ENCODE measurements at places on chromosomes 3 and 15.

GRCh38 chr3:193879099-193879863, 256.7 kb upstream of the HES1 start:
- no peak for DNase-seq

DNA sequence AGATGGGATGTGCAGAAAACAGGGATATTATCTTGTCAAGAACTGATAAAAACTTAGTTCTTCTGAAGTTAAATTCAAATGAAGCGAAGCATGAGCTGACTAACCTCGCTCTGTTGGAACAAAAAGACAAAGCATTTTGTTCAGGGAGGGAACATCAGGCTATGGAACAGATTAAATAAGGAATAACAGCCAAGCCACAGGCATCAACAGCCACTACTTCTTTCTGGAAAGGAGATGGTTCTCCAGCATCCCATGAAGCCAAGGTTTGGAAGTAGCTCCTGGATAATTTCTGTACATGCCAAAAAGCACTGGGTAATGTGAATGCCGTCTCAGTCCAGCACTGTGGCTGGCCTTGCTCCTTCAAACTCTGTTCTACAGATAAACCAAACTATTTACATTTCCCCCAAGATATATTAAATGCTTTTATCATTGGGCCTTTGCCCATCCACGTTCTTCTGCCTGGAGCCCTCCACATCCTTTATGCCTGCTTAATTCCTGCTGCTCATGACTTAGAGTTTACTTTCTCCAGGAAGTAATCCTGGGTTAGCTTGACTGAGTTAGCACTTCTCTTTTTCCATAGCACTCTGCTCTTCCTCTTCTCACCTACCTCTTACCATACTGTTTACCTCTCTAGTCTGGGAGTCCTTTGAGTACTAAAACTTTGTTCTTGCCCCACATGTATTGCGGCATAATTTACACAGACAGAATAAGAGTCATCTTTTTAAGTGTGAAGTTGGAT, 232.0 kb downstream of the CLSTN2 start:
- DNase-seq: no peak

- DNase-seq: no peak
Measured at GRCh38 chr3:75300606-75301005, 363.5 kb upstream of the FRG2C start.

DNA sequence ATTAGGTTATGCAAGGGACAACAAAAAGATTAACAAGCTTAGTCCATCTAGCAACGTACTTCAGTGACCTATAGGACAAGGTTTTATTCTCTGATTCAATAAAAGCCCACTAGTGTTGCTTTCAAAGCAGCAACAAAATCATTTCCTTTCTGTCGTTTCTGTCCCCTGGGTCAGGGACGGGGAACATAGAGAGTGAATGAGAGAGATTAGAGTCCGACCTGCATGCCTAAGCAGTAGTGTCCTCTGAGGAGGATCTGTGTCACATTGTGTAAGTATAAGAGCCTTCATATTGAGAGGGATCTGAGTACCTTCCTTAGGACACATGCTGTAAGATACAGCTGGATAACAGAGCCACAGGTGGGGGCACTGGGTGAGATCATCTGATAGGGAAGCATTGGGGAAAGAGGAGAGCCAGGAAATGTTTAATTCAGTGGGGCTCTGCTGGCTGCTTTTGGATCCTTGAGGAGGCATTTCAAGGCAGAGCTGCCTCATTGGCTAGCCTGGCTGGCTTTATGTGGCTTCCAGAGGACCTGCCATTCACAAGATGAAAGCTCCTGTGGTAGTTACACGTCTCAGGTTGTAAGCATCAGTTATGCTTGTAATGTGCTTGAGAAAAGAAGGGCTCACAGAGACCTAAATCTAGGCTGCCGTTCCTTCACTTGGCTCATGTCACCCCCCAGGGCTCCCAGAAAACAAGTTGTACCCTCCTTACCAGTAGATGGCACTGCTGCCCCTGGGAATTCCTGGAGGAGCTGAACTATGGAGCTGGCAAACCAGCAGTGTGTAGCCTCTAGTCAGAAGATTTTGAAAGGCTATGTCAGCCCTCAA, 2.7 kb downstream of the TMEM108 start:
- DNase-seq: peak; percentile 2

GRCh38 chr15:52078876-52079700, 33.5 kb downstream of the BCL2L10 start:
- DNase-seq: peak; percentile 76

- no peak for DNase-seq
Measured at GRCh38 chr3:18308096-18308650, 117.0 kb downstream of the SATB1 start.

DNA sequence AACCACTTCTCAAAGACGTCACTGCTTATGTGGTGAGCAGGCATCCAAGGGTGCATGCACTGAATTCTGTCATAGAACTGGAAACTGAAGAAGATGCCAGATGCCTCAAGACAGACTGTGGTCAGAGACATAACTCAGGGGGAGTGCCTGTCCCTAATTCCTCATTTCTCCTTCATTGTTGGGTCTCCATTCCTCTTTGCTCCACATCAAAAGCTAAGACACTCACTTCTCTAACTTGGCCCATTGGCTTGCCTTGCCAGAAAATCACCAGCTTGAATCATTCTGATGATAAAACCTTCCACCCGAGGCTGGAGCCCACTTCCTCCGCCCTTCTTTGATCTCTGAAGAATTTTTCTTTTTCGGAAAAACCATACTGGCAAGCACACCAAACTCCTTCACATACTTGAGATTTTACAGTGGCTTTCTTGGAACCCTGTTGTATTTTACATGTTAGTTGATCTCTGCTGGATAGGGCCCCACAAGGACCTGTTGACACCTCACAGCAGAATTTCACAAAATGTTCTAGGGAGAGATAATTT, 69.9 kb downstream of the COL8A1 start:
- DNase-seq: no peak

GRCh38 chr15:92651877-92652575, 3.5 kb downstream of the FAM174B start:
- DNase-seq: no peak

- DNase-seq: no peak
Measured at GRCh38 chr3:154148541-154148940, 27.4 kb downstream of the ARHGEF26 start.

GRCh38 chr15:60798821-60799220, 319.9 kb upstream of the ICE2 start:
- DNase-seq: no peak

- DNase-seq: no peak
Measured at GRCh38 chr3:160450846-160451245, 1.3 kb upstream of the TRIM59 start.

DNA sequence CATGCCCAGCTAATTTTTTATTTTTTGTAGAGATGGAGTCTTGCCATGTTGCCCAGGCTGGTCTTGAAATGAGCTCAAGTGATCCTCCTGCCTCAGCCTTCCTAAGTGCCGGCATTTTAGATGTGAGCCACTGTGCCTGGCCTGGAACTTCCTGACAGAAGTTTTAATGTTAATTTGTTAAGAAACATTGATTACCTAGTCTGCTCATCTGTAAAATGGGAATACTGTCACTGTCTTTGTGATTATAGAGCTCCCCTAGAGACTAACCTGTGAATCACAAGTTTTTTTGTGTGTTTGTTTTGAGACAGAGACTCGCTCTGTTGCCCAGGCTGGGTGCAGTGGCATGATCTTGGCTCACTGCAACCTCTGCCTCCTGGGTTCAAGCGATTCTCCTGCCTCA, 4.3 kb upstream of the EIF3J start:
- no peak for DNase-seq

DNA sequence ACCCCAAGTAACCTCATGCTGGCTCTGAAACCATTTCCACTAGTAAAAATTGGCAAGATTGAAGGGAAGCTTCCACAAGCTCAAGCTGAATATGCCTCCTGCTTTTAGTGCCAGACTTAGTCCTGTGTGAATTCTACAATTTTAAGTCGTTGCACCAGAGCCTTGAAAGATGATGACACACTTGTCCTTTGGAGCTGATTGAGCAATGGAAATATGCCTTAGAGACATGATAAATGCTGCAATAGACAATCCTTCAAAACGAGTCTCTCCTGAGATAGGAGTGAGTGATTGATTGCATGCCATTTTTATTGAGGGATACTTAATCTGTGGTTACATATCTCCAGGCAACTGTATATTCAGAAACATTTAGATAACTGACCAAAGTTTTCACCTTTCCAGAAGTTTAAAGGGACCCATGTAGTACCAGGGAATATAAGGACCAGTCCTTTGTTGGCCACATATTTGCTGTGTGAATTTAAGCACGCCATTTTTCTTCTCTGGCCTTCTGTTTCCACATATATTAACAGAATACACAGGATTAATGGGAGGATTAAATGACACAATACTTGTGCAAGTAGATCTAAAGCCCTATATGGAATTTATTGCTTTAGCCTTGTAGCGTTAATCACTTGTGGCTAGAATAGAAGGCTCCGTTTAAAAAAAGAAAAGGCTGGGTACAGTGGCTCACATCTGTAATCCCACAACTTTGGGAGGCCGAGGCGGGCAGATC, 65.1 kb downstream of the PPARG start:
- DNase-seq: peak; percentile 6

DNA sequence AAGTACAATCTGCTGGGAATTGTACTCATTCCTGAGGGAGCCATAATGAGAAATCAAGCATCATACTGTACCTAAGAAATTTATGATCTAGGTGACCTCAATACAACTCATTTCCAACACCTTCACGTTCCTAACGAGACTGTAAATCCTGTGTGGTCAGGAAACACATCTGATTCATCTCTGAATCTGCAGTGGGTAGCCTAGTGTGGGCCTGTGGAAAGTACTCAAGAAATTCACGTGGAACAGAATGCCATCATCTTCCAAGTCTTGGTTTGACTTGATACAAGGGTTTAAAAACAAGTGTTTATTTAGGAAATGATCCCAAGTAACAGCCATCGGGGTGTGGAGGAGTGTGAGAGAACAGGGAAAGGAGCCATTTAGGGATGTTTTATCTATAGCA, 568.9 kb downstream of the EDEM1 start:
- DNase-seq: no peak

DNA sequence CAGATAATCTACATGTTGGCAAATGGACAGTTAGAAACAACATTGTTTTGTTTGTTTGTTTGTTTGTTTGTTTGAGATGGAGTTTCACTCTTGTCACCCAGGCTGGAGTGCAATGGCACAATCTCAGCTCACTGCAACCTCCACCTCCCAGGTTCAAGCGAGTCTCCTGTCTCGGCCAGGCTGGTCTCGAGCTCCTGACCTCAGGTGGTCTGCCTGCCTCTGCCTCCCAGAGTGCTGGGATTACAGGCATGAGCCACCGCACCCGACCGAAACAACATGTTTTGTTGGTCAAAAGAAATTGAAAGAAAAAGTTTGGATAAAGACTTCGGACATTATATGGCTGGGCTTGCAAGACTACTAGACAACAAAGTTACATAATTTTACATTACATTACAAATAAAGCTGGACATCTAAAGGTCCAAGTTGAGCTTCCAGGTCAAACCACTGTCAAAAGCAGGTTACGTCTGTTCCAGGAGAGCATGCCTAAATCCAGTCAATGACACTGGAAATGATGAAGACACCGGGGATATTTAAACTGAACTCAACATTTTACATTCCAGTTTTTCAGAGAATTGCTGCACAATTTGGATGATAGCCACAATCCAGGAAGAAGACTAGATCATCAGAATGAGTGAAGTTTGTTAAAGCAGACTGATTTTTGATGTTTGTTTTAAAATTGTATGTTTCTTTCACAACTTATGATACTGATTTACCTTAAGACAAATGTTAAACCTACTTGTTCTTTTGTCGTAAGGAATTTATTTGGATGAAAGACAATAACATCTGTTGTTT, 18.6 kb downstream of the SERP1 start:
- DNase-seq: no peak

GRCh38 chr3:10357095-10357494, 36.2 kb upstream of the SEC13 start:
- DNase-seq: no peak

DNA sequence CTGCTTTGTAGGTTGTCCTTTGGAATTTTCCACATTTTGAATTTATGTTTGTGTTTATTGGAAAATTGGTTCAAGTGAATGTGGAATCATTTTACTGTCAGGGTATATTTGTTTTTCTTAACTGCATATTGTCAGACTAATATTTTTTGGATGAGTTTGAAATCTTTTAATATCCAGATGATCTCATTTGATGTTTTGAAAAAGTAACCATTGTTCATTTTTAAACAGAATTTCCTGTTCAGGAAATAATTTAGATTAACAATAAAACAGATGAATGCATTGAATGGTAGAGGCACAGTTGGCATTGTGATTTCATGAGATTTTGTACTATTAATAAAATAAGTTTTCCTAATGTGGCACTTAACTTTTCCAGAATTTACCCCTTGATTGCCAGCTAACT, 15.5 kb downstream of the TRAK1 start:
- no peak for DNase-seq

DNA sequence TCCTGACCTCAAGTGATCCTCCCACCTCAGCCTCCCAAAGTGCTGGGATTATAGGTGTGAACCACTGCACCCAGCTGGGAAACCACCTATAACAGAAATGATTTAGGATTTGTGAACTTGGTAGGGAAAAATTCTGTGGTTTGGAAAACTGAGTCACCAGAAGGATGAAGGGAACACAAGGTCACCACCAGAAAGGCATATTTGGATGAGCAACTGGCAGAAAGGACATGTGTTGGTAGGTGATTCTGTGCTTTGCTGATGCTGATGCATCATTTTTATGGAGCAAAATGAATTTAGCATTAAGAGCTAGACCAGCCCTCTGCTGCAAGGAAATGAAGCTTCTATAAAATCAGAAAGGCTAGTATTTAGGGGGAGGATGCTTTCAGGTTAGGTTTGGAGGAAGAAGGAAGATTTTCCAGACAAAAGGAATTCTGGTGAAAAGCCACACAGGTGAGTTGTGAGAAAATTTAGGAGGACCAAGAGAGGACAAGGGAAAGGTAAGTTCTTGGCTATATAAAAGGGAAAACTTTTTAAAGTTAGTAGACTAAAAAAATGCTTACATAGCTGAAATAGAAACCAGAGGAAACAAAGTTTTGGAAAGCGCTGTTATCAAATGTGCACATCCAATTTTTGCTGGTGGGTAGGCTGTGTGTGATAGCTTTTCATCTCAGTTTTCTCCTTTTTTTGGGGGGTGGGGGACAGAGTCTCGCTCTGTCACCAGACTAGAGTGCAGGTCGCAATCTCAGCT, 3.6 kb downstream of the PXK start:
- no peak for DNase-seq
